ENCODE measurements at places on chromosomes 4 and X. TPM values are rescaled to one million over a fixed set of nuclear protein-coding genes. Genes with fewer than 3 reads are reported as not detected.

GRCh38 chr4:54384563-54384962 lies 155.5 kb downstream of the PDGFRA start:
- H3K36me3 ChIP-seq, result no peaks in the 10 kb centered on the region
- no peak overlapping the region for H3K27ac ChIP-seq
- DNase-seq, result peak; percentile 34
- peaks cover 7% of the 10 kb centered on the region for H3K4me1 ChIP-seq
- H3K4me3 ChIP-seq, result no peak overlapping the region

- no peaks in the 10 kb centered on the region for H3K36me3 ChIP-seq
- H3K27ac ChIP-seq, result no peak overlapping the region
- no peak for DNase-seq
- H3K4me3 ChIP-seq, result no peak overlapping the region
Observed at GRCh38 chr4:86376850-86377249, 17.0 kb upstream of the MAPK10 start.

DNA sequence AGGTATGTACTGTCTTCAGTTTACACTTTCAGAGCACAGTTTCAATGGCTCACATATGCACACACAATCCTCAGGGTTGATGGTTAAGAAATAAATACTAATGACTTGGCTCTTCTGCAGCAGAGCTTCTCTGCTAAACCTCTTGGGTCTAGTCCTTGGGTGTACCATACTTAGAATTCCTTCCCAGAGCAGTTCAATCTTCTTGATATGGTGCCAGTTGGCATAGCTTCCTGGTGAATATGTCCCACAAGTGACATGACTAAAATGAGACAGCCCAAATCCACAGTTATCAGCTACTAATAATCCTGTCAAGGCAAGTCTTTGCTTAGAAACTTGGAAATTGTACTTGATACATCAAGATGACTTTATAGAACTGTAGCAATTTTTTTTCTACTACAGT lies 654.4 kb downstream of the IQCM start:
- no peaks in the 10 kb centered on the region for H3K27me3 ChIP-seq
- H3K4me1 ChIP-seq, result peaks cover 3% of the 10 kb centered on the region
- no peaks in the 10 kb centered on the region for H3K36me3 ChIP-seq
- no peak overlapping the region for H3K27ac ChIP-seq
- no peak for DNase-seq
- H3K4me3 ChIP-seq, result no peak overlapping the region

- no peaks in the 10 kb centered on the region for H3K27me3 ChIP-seq
- DNase-seq, result no peak
- H3K27ac ChIP-seq, result no peak overlapping the region
- H3K4me1 ChIP-seq, result no peaks in the 10 kb centered on the region
- no peaks in the 10 kb centered on the region for H3K36me3 ChIP-seq
- H3K4me3 ChIP-seq, result no peak overlapping the region
Observed at GRCh38 chrX:137363559-137363958, 202.4 kb upstream of the ZIC3 start.

DNA sequence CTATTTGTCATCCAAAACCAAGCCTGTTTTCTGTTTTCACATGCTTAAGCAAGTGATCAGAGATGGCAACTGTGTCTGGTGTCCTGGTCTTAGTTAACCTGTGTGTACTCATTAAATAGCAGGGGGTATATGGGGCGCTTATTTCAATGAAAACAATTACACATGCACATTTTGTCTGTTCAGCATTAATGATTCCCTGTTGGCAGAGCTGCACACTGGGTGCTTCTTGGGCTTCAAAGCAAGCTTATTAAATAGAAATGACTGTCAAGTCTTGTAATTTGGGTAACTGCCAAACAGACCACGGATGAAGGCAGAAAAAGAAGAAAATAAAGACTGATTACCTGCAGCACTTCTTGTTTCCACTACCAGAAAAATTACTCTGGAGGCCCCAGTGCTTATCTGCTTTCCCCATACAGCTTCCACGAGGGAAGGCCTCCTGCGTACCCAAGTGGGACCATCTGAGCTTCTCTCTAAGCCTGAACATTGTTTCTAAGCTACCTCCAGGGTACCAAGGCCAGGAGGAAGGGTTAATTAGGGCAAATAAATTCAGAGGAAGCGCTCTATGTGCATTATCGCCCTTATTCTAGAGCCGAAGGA lies 107.2 kb upstream of the TBL1X start:
- H3K4me1 ChIP-seq, result no peaks in the 10 kb centered on the region
- DNase-seq, result no peak
- H3K27ac ChIP-seq, result no peak overlapping the region
- H3K36me3 ChIP-seq, result no peaks in the 10 kb centered on the region
- no peaks in the 10 kb centered on the region for H3K27me3 ChIP-seq

DNA sequence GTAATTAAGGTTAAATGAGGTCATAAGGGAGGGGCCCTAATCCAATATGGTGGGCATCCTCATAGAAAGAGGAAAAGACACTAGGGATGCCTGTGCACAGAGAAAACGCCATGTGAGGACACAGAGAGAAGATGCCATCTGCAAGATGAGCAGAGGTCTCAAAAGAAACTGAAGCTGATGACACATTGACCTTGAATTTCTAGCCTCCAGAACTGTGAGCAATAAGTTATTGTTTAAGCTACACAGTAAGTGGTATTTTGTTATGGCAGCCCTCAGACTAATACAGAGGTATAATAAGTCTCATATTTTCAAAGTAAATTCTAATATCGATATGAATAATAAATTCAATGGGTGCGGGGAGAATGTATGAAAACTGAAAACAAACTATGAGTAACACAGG lies 169.9 kb downstream of the UGT8 start:
- no peak overlapping the region for H3K27ac ChIP-seq
- H3K4me3 ChIP-seq, result no peak overlapping the region
- H3K27me3 ChIP-seq, result no peaks in the 10 kb centered on the region
- no peaks in the 10 kb centered on the region for H3K4me1 ChIP-seq
- H3K36me3 ChIP-seq, result no peaks in the 10 kb centered on the region

DNA sequence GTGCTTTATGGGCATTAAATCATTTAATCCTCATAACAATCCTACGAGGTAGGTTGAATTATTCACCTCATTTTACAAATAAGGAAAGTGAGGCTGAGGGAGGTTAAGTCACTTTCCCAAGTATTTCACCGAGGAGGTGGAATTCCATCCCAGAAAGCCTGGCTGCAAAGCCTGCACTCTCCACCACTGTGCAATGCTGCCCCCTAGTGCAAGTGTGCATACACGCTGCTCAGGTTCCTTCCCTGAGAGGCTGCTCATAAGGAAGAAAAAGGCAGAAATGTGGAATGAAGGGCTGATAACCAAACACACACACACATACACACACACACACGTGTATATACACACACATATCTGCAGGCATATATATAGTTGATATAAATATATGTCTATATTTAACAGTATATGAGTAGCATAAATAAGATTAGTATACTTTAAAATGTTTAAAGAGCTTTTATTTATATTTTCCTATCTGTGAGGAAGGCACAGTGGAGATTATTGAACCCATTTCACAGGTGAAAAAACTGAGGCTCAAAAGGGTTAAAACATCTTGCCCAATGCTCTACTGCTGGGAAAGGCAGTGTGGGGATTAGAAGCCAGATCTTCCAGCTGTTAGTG lies 714.5 kb upstream of the TENM3 start:
- no peaks in the 10 kb centered on the region for H3K4me1 ChIP-seq
- no peak overlapping the region for H3K27ac ChIP-seq
- H3K27me3 ChIP-seq, result no peaks in the 10 kb centered on the region
- no peak overlapping the region for H3K4me3 ChIP-seq
- no peaks in the 10 kb centered on the region for H3K36me3 ChIP-seq
- peak; percentile 88 for DNase-seq

DNA sequence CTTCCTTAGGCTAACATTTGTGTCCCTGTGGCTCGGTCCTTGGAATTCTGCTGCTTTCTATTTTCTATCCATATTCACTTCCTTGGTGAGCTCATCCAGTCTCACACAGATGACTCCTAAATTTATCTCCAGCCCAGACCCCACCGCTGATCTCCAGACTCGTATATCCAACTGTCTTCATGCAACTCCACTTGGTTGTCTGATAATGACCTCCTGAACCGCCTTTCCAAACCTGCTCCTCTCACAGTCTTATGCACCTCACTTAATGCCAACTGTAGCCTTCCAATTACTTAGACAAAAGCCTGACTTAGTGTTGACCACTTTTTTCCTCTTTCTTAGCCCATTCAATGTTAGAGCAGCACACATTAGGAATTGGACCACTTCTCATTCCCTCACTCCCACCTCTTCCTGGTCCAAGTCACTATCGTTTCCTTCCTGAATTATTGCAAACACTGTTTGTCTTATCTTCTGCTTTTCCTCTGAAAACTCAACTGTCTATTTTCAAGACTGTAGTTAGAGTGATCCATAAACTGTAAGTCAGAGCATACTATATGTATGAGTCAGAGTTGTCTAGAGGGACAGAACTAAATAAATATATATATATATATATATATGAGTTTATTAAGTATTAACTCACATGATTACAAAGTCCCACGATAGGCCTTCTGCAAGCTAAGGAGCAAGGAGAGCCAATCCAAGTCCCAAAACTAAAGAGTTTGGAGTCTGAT lies 292.5 kb downstream of the UNC5C start:
- H3K27ac ChIP-seq, result no peak overlapping the region
- no peaks in the 10 kb centered on the region for H3K27me3 ChIP-seq
- H3K4me1 ChIP-seq, result peaks cover 9% of the 10 kb centered on the region
- no peak overlapping the region for H3K4me3 ChIP-seq
- no peak for DNase-seq
- no peaks in the 10 kb centered on the region for H3K36me3 ChIP-seq

GRCh38 chr4:145130788-145131399 lies 32.8 kb downstream of the ABCE1 start:
- DNase-seq, result no peak
- no peaks in the 10 kb centered on the region for H3K4me1 ChIP-seq
- H3K36me3 ChIP-seq, result no peaks in the 10 kb centered on the region
- no peak overlapping the region for H3K4me3 ChIP-seq
- H3K27ac ChIP-seq, result peak overlapping the region; percentile 11

- DNase-seq, result no peak
- H3K4me3 ChIP-seq, result no peak overlapping the region
- H3K27me3 ChIP-seq, result no peaks in the 10 kb centered on the region
- H3K36me3 ChIP-seq, result no peaks in the 10 kb centered on the region
Observed at GRCh38 chr4:96099031-96099430, 259.1 kb downstream of the PDHA2 start.

DNA sequence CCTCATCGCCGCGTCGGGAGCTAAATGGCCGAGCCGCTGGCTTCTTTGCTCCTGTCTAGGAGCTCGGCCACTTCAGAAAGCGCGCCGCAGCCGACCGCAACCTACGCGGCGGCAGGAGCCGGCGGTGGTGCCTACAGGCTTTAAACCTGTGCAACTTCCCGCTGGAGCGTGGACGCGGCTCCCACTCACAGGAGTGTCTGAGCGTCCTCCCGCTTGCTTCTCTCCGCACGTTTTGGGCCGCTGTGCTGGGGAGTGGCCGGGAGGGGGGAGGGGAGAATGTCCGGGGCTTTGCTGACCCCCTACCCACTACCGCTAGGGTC lies 1.0 kb downstream of the NHSL2 start:
- peak; percentile 29 for DNase-seq
- no peaks in the 10 kb centered on the region for H3K36me3 ChIP-seq
- no peak overlapping the region for H3K27ac ChIP-seq
- peak overlapping the region; percentile 16 for H3K4me3 ChIP-seq
- H3K4me1 ChIP-seq, result no peaks in the 10 kb centered on the region
- H3K27me3 ChIP-seq, result peaks cover 9% of the 10 kb centered on the region

DNA sequence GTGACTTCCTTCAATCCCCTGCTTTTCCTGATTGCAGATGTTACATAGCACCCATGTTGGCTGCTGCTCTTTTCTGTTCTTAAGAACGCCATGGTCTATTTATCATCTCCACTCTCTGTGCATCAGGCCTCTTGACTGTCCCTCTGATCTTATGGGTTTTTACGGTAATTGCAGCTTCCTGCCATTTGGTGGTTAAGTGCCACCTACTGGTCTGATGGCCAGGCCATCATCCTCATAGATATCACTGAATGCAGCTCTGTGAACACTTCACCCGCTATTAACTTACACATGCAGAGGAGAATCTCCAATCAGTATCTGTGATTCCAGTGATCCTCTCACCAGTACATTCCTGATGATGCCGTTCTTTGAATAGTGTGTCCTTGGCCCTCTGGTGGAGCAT lies 382.4 kb downstream of the TRAM1L1 start:
- no peak for DNase-seq
- no peaks in the 10 kb centered on the region for H3K4me1 ChIP-seq
- H3K36me3 ChIP-seq, result no peaks in the 10 kb centered on the region

- DNase-seq, result peak; percentile 45
- no peaks in the 10 kb centered on the region for H3K27me3 ChIP-seq
- no peak overlapping the region for H3K27ac ChIP-seq
- H3K36me3 ChIP-seq, result no peaks in the 10 kb centered on the region
- H3K4me1 ChIP-seq, result no peaks in the 10 kb centered on the region
Observed at GRCh38 chrX:72258174-72258573, 18.9 kb downstream of the RPS4X start.

DNA sequence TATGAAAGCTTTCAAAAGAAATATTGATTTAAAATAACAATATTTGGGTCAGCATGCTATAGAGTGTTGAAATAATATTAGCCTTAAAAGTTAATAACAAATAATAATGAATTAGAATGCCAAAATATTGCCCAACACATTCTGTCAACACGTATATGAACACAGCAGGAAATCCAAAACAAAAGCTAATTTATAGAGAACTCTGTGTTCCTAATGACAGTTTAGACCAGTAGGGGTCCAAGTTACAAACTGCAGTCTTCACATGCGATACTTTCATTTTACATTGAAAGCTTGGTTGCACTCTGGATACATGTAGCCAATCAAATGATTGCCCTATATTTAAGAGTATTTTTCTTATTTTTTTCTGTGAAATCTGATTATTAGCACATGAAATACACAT lies 274.4 kb downstream of the DCTD start:
- no peaks in the 10 kb centered on the region for H3K27me3 ChIP-seq
- no peak overlapping the region for H3K27ac ChIP-seq
- no peaks in the 10 kb centered on the region for H3K4me1 ChIP-seq

DNA sequence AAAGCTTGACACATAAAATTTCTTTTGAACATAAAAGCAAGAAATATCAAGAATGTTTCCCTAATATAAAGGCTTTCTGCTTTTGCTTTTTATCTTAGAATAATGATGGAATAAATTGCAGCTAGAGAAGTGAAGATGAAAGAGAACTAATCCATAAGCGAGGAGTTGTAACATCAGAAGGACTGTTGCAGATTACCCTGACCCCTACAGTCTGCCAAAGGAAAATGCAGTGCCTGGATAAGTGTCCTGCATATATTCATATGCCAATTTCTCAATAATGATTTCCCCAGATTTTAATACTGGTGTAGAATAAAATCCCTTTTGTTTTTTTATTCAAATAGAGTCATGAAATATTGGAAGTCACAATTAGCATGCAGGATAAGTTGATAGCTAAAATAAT lies 115.9 kb downstream of the MAGEC2 start:
- no peak overlapping the region for H3K27ac ChIP-seq
- no peak overlapping the region for H3K4me3 ChIP-seq
- DNase-seq, result peak; percentile 17

GRCh38 chr4:156665780-156666366 lies 305.7 kb downstream of the PDGFC start:
- no peak for DNase-seq
- no peaks in the 10 kb centered on the region for H3K27me3 ChIP-seq
- H3K4me1 ChIP-seq, result no peaks in the 10 kb centered on the region
- H3K36me3 ChIP-seq, result no peaks in the 10 kb centered on the region
- H3K4me3 ChIP-seq, result no peak overlapping the region

GRCh38 chr4:151489462-151490203 lies 80.7 kb downstream of the FHIP1A start:
- H3K4me3 ChIP-seq, result no peak overlapping the region
- H3K4me1 ChIP-seq, result peaks cover 4% of the 10 kb centered on the region
- DNase-seq, result no peak
- H3K27ac ChIP-seq, result no peak overlapping the region

The LIMCH1 gene
- 15.5 TPM for polyA plus RNA-seq

The MAGED1 gene
- polyA plus RNA-seq, result 533 TPM
